Activated CD8-positive, alpha-beta memory T cell treated with anti-CD3 and anti-CD28 coated beads for 1 hour (primary cell): ENCODE measurements at places on chromosomes 4 and X.
A peak's percentile ranks its signal among the peaks of the same experiment; 100 is the strongest.

GRCh38 chr4:18022572-18023050, 1.1 kb upstream of the LCORL start:
- no peak for DNase-seq

DNA sequence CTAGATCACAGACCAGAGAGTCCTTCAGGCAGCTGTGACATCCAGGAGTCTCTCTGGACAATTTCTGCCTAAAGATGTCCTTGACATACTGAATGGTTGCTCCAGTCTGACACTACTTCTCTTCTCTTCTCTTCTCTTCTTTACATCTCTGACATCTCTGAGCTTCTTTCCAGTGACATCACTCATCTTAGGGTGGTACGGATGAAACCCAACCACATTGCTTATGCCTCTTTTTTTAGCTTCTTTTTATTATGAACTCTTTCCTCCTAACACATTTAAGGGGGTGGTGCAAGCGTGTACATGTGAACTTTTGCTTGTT, 39.4 kb upstream of the IRF2 start:
- no peak for DNase-seq

GRCh38 chrX:102712216-102712966, at the start of gene GPRASP2:
GPRASP2 (plus strand) TSS chrX:102712448; CDS start chrX:102714870, 2,422 bp downstream.
- DNase-seq: no peak

- DNase-seq: no peak
These were observed 11.5 kb downstream of the ETNPPL start for GRCh38 chr4:108751321-108751720.

DNA sequence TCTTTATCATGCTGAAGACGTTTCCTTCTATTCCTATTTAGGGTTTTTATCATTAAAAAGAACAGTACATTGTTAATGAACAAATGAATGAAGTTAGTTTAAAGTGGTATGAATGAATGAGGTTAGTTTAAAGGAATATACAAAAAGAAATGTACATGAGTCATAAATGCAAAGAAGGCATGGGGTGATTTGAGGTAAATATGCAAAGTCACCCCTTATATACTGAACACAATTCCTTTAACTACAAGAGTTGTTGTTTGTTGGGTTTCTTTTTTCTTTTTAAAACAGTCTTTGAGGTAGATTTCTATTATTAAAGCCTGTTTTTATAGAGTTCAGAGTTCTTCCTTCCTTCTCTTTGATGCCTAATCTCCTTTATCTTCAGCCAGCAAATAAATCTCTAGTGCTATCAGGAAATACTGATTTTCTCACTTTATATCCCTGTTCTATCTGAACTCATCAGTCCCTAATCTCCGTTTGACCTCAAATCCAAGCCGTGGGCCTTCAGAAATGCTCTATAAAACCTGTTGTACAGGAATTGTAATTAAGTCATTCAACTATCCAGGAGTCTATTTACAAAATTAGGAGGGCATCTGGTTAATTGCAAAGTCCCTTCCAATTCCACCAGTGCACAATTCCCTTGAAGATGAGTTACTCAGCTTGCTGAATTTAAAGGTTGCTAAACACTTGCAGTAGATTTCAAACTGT, 31.6 kb upstream of the ABCG2 start:
- no peak for DNase-seq

DNA sequence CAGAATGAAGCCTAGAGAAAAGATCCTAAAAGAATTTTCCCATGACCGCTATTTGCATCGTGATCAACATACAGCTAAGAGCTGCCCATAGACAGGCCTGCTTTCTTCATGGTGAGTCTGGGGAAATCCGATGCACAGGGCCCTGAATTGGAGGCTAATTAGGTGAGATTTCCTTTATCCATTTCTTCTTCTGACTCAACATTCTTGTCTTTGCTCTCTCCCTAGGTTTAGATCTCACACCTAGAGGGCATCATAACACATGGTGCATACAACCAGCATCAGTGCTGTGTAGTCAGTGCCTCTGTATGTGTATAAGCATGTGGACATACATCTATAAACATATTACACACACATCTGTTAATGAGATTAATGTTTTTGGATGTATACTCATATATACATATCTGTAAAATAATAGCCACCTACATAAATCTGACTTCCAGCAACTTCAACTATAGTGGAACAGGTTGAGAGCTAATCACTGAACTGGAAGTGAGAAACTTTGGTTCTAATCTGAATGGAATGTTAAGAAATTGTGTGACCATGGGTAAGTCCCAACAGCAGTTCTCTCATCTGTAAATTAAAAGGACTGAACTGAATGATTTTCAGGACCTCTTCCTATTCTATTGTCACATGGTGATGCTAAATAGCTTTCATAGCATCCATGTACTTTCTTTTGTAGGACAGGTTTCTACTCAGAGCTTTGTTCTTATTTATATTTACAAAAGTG, 17.5 kb downstream of the GATB start:
- no peak for DNase-seq

- no peak for DNase-seq
These were observed 37.3 kb downstream of the SLIT2 start for GRCh38 chr4:20288846-20289512.

GRCh38 chrX:50161127-50161526, 39.7 kb downstream of the AKAP4 start:
- no peak for DNase-seq

- DNase-seq: no peak
These were observed 19.1 kb downstream of the MTNR1A start for GRCh38 chr4:186536285-186536684.

- no peak for DNase-seq
These were observed 173.7 kb upstream of the FAT4 start for GRCh38 chr4:125140966-125141495.

DNA sequence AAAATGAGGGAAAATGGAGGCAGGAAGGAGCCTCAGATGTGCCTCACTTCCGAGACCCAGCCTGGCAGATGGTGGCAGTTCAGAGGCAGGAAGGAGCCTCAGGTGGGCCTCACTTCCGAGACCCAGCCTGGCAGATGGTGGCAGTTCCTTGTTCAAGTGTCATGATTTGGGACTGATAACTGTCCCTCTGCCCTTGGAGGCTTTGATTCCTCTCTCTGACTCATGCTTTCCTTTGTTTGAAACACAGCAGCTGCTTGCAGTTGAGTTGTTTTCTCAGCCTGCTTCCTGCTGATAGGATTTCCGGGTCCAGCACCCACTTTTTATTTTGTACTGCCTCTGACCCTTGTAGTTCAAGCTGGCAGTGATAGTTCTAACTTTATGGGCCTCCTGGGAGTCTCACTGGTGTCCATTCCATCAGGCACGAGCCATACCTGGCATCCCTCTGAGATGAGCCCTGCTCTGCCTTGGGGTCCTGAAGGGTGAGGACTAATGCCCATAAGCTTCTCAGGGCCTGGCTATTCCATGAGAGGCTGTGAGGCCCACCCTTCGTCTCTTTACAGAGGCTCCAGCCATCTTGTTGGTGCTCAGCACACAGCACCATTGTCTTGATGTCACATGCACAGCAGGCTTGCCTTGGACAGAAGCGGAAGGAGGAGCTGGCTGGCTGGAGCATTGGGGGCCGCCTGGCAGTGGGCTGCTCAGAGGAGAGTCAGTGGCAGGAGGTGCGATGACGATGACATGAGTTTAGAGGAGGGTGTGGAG, 13.0 kb downstream of the RGS12 start:
- DNase-seq: no peak

DNA sequence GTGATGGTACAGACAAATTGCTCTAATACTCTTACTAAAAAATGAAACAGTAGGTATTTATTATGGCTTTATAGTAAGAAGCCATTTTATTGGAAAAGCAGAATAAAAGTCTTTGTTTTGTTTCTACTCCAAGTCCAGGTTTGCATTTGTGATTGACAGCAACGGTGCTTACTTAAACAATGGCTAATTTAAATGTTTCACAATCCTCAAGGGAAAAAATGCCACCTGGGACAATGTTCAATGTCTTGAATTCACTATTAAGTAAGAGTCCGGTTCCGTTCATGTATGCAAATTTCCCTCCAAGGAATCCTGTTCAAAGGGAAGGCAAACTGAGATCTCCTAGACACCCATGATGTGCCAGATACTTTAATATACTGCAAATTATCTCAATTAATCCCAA, 123.6 kb downstream of the RBM47 start:
- DNase-seq: no peak

- no peak for DNase-seq
These were observed 296.8 kb downstream of the DCTD start for GRCh38 chr4:182620111-182620980.

DNA sequence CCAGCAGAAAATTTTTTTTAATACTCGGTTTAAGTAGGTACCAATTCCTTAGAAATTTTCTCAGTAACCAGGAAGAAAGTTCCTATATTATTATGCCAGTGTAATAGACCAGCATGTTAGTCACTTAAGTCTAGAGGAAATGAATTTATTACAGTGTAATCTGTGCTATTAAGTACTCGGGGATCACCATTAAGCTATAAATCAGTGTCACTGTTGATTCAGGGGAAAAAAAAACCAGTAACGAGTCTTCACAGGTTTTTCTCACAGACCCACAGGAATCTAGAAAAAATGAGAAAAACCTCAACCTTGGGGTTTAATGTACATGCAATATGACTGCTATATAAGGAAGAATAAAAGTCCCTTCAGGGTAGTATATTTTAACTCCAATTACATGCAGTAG, 138.3 kb upstream of the IL1RAPL2 start:
- no peak for DNase-seq

- DNase-seq: no peak
These were observed 15.8 kb downstream of the SCD5 start for GRCh38 chr4:82782626-82783345.

DNA sequence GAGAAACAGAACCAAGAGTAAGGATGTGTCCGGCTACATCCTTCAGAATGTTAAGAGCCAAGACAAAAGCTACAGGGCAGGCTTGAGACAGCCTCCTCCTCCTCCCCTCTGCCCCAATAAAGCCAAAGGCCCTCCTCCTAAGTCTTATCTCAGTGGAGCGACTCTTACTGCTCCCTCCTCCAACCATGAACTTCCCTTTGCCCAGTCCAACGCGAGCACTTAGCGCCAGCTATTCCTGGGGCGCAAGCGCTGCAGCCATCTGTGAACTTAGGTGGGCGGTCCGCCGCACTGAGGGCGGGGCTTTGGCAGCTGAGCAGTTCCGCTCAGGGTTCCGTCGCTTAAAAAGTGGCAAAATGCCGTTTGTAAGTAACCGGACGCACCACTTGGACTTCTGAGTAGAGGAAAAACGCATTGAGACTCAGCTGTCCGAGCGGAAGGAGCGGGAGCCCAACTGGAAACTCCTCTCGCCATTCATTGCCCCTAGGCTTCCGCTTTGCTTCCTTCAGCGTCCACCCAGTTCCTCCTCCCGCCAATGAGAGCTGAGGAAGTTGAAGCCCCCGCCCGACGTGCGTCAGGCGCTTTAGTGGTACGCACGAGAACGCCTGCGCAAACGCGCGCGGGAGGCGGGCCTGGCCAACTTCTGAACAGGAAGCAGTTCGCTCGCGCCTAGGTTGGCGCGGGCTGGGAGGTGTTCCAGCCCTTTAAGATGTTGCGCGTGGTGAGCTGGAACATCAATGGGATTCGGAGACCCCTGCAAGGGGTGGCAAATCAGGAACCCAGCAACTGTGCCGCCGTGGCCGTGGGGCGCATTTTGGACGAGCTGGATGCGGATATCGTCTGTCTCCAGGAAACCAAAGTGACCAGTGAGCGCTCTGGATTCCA, at the start of gene APEX2:
TSS of gene APEX2 (plus strand) at position 647 of the 882 bp plus-strand sequence. CDS start at position 707, 60 bp downstream.
- peak; percentile 69 for DNase-seq

DNA sequence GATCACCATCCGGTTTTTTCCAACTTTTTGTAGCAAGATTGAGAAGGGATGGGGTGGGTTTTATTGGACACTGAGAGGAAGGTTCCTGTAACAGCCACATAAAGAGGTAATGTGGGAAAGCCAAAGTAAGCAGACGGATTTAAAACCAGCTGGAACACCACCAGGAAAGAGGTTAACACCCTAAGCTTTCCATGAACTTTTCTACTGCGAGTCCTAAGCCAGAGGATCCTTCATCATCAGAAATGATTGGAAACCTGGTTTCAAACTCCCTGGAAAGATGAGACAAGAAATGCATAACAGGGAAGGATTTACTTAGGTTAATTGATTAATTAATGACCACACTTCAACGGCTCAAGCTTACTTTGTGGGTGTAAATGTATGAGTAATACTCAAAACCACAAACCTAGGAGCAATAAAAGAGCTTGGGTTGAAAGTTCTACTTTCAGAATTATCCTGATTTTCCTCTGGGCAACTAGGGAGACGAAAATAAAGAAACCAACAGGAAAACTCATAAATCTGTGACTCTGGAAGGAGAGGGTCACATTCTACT, 91.5 kb downstream of the COX18 start:
- DNase-seq: no peak

GRCh38 chr4:167109859-167110258, 124.4 kb downstream of the SPOCK3 start:
- no peak for DNase-seq

- DNase-seq: peak; percentile 53
These were observed 618 bp downstream of the DDX3X start for GRCh38 chrX:41334363-41335197.

DNA sequence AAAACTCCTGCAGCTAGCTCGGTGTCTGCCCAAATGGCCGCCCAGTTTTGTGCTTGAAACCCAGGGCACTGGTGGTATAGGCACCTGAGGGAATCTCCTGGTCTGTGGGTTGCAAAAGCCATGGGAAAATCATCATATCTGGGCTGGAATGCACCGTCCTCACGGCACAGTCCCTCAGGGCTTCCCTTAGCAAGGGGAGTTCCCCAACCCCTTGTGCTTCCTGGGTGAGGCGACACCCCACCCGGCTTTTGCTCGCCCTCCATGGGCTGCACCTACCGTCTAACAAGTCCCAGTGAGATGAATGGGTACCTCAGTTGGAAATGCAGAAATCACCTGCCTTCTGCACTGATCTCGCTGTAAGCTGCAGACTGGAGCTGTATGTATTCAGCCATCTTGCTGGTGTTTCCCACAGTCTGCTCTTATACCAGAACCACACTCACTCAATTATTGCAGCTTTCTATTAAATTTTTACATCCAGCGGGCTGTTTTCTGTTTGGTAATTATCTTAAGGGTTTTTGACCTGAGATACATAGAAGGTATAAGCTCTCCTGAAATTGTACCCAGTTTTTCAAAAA, 36.7 kb upstream of the NPNT start:
- DNase-seq: no peak

DNA sequence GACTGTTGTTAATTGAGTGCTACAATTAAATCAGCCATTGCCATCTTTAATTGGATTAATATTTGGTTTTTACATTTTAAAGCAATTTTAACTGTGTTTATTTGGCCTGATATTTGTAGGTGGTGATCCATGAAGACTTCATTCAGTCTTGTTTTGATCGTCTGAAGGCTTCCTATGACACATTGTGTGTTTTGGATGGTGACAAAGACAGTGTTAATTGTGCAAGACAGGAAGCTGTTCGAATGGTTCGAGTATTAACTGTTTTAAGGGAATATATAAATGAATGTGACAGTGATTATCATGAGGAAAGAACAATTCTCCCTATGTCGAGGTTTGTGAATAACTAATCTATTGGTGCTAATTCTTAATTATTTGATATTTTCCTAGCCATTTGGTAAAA, 82.6 kb downstream of the USP9X start:
- no peak for DNase-seq
